ENCODE measurements at places on chromosomes 11 and 22.

- DNase-seq, result no peak
These were observed 8.2 kb downstream of the AP1B1 start for GRCh38 chr22:29380032-29380781.

- DNase-seq, result no peak
These were observed 44.8 kb downstream of the MMP20 start for GRCh38 chr11:102580185-102580951.

- DNase-seq, result no peak
These were observed 110.9 kb upstream of the GRK3 start for GRCh38 chr22:25453557-25453956.

DNA sequence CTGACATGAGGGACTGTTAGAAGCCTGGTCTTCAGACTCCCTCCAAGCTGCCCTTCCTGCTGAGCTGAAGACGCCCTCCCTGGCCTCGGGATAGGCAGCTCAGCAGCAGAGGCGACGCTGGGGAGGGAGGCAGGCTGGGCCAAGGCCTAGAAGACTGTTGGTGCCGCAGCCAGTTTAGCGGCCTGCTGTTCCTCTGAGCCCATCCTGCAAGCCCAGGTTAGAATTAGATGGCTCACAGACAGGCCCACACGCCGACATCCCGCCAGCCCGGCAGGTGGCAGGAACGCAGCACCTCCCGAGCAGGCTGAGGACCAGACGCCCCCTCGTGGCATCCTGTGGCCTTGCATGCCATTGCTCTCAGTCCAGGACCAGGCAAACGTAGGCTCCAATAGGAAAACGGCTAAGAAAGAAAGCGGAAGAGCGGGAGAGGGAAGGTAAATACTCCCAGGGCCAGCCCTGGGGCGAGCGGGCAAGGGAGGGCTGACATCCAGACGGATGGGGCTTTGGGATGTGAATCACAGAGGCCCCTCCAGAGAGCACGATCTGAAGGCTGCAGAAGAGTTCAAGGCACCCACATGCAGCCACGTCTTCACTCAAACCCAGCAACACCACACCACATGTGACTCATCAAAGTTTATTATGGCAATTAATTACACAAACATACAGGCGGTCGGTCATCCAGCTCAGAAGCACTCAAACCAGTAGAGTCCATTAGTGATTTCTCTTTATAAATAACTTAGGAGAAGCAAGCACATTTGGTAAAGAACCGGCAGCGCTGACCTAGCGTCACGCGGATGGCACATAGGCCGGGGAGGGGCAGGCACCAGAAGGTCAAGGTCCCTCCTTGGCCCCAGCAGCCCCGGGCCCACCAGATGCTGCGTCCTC, 27.6 kb downstream of the CD5 start:
- peak; percentile 83 for DNase-seq

DNA sequence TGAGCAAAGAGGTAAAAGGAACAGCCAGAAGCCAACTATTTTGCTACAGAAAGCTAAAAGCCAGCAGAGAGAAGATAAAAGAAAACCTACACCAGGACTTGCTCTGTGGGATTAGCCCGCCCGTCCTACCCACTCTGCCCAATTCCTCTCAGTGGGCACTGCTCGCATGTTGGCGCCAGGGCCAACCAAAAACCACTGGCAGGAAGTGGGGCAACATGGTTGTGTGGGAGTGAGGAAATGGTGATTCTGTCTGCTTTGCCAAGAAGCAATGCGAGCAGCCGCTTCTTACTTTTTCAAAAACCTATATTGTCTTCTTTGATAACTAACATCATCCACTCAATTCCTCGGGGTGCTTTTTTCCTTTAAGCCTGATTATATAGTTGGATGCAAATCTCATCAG, 14.2 kb upstream of the APOA1 start:
- no peak for DNase-seq

GRCh38 chr11:70885281-70886231, 366.8 kb downstream of the SHANK2 start:
- peak; percentile 48 for DNase-seq

DNA sequence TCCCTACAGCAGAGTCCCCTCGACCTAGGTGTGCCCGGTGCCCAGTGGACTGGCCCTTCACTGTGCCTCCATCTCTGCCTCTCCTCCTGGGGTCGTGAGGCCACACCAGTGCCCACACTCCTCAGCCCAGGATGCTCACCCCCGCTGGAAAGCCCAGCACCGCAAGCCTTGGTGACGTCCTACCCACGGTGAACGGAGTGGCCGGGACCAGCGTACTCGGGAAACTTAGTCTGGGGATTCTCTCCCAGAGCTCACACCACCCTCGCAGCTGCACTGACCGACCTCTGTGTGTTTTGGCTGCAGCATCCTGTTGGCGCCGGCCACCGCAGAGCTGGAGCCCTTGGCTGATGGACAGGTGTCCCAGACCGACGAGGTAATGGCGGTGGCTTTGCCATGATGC, 35.5 kb upstream of the KRTAP5-7 start:
- no peak for DNase-seq

- DNase-seq, result peak; percentile 81
These were observed 6.9 kb downstream of the DPAGT1 start for GRCh38 chr11:119094816-119095065.

GRCh38 chr11:111960916-111961315, 23.8 kb downstream of the DIXDC1 start:
- DNase-seq, result no peak

DNA sequence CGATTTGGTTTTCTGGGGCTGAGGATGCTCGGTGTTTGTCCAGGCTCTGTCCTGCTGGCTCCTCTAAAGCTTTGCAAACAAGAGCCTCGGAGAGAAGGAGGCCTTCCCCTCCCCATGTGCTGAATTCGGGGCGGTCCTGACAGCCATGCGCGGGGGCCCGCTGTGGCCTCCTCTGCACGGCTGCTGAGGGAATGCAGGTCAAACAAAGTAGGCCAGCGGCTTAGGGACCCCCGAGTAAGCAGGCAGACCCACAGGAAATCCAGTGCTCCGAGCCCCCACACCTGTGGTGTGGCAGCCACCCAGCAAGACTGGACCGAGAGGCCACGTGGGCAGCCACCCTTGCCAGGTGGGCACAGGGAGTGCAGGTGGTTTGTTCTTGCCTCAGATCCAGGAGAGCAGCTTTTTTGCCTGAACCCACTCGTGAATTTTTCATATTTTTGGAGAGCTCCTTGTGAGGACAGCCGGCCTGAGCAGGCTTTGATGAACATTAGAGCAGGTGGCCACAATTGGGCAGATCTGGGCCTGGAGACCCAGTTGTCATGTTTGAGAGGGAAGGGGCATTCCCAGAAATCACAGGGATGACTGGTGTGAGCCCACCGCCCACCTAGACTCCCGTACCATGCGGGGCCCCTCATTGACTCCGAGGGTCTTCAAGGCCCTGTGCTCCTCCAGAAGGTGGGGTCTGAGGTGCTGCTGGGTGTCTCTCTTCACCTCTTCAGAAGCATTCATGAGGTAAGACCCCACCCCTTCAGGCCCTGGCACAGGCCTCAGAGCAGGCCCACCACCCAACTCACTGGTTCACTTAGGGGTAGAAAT, 43.0 kb upstream of the KCNQ1OT1 start:
- no peak for DNase-seq

- no peak for DNase-seq
These were observed 2.9 kb downstream of the DENND6B start for GRCh38 chr22:50323900-50324299.

- DNase-seq, result peak; percentile 56
These were observed 11.3 kb downstream of the ABTB2 start for GRCh38 chr11:34346551-34346950.

DNA sequence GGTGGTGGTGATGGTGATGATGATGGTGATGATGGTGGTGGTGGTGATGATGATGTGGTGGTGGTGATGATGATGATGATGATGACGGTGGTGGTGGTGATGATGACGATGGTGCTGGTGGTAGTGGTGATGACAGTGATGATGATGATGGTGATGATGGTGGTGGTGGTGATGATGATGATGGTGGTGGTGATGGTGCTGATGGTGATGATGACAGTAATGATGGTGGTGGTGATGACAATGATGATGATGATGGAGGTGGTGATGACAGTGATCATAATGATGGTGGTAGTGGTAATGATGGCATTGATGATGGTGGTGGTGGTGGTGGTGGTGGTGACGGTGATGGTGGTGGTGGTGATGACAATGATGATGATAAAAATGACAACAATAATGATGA, 52.1 kb upstream of the ANO1 start:
- no peak for DNase-seq

DNA sequence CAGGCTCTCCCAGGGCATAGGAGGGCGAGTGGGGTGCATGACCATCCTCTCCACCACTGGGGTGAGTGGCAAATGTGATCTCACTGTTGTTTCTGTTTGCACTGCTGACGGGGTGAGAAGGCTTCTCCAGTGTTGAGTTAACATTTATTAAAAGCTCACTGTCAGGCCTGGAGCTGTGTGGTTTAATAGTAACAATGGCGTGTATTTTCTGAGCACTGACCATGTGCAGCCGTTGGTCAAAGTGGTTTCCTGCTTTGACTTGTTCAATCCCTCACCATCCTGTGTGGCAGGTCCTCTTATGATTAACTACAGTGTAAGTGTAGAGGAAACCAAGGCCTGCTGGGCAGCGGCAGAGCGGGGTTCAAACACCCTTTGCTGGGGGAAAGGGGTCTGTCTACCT, 4.4 kb downstream of the A4GALT start:
- no peak for DNase-seq

DNA sequence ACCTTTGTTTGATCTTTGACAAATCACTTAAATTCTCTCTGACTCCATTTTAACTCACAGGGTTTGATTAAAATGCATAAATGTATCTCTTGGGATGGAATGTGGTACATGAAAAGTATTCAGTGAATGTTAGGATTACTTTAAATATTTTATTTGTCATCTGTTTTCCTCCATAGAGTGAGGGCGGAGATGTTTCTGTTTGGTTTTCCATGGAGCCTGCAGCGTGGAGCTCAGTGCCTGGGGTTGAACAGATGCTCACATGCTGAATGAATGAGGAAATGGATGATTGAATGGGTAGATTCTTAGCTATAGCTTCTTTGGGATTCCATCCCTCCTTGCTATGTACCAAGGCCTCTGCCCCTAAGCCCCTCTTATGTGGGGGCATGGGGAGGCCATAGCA, 10.0 kb downstream of the TSPAN18 start:
- DNase-seq, result peak; percentile 77

DNA sequence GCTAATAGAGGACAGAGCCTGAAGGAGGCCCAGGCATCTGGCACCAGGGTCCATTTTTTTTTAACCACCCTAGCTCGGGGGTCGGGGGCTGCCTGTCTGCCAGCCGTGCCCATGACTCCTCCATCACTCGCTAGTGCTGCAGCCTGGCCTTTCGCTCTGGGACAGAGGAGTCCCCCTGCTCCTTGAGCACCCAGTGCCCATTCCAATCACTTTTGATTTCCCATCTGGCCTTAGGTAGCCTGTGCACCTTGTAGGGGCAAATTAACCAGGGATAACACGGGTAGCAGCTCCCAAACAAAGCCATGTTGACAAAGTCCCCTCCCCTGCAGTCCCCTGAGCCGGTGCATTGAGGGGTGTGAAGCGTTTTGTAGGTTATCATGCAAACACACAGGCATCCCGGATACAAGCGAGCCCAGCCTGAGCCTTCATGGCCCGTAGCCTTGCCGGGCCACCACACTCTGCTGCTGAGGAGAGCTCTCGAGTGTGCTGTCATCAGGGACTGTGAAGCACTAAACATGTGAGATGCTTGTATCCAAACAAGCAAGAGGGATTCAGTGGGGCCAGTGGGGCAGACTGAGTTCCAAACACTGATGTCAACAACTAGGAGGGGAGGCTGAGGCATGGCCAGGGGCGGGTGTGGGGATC, 208.7 kb downstream of the DSCAML1 start:
- DNase-seq, result no peak

DNA sequence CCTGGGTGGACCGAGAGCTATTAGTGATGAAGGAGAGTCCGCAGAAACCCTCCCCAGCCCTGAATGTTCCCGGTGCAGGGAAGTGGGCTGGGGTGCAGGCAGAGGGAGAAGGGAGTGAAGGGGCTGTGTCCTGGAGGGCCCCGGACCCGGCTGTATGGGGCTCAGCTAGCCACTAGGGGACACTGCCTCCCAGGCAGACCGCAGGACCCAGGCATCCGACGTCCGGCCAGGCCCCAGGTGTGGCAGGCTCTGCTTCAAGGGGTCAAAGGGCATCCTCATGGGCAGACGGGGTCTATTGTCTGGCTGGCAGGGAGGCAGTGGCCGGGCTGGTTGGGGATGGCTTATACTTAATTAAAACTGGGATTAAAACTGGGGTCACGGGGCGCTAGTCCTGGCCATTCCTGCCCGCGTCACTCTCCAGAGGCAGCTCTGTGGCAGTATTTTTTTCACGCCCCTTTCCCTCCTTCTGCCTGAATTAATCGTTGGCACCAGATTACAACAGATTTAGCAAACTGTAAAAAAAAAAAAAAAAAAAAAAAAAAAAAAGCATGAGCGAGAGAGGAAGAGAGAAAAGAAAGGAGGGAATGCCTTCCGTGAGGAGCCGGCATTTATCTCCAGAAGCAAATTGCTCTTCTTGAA, 5.1 kb downstream of the FLRT1 start:
- no peak for DNase-seq

- no peak for DNase-seq
These were observed 15.0 kb upstream of the CYP2R1 start for GRCh38 chr11:14906993-14907392.

DNA sequence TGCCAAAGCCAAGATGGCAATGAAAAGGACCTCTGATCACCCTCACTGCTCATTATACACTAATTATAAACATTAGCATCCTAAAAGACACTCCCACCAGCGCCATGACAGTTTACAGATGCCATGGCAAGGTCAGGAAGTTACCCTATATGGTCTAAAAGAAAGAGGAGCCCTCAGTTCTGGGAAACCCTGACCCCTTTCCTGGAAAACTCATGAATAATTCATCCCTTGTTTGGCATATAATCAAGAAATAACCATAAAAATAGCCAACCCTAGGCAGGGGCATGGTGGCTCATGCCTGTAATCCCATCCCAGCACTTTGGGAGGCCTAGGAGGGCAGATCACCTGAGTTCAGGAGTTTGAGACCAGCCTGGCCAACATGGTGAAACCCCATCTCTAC, 12.7 kb upstream of the CAPN5 start:
- DNase-seq, result no peak

- no peak for DNase-seq
These were observed 23.0 kb downstream of the OTOG start for GRCh38 chr11:17570034-17570433.

DNA sequence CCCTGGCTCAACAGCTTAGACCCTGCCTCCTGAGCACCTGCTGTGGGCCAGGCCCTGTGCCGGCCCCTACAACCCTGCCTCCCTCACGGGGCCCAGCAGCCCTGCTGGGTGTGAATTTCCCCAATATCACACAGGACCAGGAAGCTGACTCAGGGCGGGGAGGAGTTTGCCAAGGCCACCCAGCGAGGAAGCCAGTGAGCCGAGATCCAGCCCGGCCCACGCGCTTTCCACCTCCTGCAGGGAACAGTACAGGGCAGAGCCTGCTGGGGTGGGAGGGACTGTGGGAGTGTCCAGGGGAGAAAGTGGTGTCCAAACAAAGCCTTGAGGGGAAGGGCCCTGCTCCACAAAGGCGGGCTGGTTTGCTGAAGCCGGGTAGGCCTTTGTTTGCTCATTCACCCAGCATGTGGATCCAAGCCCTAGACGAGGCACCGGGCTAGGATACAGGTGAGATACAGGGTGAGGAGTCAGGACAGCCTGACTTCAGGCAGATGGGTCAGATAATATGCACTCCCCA, 26.8 kb downstream of the RPL3 start:
- peak; percentile 96 for DNase-seq

Data from fibroblast of skin of right biceps (primary cell).